Psoas muscle (tissue), 8 donors: ENCODE measurements at places on chromosomes 4 and X. TPM values are rescaled to one million over a fixed set of nuclear protein-coding genes. Genes with fewer than 3 reads are reported as not detected.

Gene NDNF
- total RNA-seq, result 7.6 TPM

Gene KCNE5
- total RNA-seq, result 0.26 TPM

Gene DMD
- 170 TPM for total RNA-seq

Gene WDR44
- 12.4 TPM for total RNA-seq

Gene MAGEA12
- total RNA-seq, result not detected

Gene MXRA5
- total RNA-seq, result 2.1 TPM

Gene RS1
- not detected for total RNA-seq

Gene YY2
- total RNA-seq, result 1.0 TPM

Gene KLB
- not detected for total RNA-seq
